NCI-H2081 (cell line): ENCODE measurements at places on chromosomes 12 and 14.

DNA sequence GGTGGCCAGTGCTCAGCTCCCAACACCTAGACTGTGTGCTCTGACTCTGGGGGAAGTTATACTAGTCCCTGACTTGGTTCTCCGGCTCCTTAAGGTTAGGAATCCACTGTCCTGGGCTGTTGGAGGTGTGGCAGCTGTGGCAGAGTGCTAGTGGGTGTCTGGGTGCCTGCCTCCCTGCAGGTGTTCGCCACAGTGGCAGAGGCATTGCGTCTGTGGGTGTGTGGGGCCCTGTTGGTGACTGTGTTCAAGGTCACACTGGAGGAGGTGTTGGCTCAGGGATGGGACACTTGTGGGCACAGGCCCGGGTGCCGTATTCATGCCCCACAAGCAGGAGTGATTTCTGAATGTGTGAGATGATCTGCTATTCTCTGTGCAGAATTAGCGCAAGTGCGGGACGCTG is 467.4 kb downstream of the TMEM121 start:
- DNase-seq: no peak

DNA sequence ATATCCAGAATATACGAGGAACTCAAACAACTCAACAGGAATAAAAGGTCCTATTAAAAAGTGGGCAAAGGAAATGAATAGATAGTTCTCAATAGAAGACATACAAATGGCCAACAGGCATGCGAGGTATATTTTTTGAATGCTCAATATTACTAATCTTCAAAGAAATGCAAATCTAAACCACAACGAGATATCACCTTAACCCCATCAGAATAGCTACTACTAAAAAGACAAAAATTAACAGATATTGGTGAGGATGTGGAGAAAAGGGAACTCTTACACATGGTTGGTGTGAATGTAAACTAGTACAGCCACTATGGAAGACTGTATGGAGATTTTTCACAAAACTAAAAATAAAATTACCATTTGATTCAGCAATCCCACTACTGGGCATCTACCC is 99.2 kb downstream of the TMEM260 start:
- no peak for DNase-seq

GRCh38 chr12:57027011-57027804 is 10.9 kb upstream of the TAC3 start:
- no peak for DNase-seq

GRCh38 chr14:75278422-75279152 is at the start of gene FOS:
TSS of gene FOS (plus strand) at chr14:75278828. CDS start at chr14:75278983, 155 bp downstream.
- peak; percentile 82 for DNase-seq

DNA sequence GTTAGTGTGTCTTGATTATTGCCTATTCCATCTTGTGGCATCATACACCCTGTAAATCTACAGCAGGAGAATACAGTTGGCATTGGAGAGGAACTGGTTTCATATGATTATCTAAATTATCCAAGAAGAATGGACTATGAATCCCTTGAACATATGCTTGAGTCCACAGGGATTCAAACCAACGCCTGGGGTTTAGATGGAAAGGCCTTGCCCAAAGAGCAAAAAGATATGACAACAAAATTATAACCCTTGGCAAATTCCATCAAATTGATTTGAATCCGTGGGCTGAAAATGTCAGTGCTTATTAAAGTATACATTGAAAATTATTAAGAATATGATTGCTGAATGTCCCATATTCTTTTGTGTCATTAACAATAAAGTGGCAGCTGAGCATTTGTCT is 108.2 kb downstream of the PDE3A start:
- DNase-seq: no peak

GRCh38 chr14:96956464-96957239 is 159.5 kb downstream of the VRK1 start:
- no peak for DNase-seq

GRCh38 chr12:45231515-45232145 is 15.7 kb downstream of the ANO6 start:
- peak; percentile 10 for DNase-seq

- DNase-seq: no peak
Observed at GRCh38 chr14:32169191-32169590, 32.7 kb upstream of the RNU6-7 start.

- DNase-seq: no peak
Observed at GRCh38 chr14:35362911-35363374, 41.6 kb downstream of the NFKBIA start.

DNA sequence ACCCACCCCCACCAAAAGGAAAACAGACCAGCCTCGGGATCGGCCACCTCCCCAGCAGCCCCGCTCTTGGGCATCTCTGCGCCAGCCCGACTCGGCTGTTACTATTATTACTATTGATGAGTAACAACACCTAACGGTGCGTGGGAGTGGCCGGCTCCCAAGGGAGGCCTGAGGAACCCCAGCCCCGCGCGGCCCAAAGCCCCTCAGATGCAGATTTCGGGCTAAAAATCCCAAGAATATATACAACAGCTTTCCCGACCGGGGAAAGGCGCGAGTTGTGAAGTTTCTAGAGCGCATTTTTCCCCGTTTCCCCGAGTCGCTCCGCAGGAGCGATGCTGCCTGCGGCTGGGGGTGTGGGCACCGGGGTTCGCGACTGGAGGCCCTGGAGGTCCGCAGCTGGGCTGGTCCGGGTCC is 565 bp downstream of the NT5DC3 start:
- DNase-seq: no peak

DNA sequence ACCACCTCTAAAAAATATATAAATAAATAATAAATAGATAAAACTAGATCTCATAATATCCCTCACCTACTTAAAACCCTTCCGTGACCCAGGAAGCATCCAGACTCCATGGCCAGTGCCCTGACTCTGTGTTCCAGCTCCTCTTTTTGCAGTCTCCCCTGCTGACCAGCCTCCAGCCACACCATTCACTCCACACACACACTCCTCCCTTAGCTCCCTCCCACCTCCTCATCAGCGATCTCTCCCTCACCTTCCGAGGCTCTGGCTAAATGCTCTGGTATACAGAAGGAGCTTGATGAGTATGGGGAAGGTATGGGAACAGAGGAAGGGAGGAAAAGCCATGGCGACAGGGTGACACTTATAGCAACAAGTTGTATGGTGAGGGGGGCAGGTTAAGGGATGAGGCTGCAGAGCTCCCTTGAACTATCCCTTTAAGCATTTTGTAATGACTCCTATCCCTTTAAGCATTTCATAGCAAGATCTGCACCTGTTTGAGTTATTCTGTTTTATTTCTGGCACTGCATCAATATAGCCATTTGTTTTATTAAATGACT is 26.1 kb upstream of the EIF4B start:
- DNase-seq: no peak

DNA sequence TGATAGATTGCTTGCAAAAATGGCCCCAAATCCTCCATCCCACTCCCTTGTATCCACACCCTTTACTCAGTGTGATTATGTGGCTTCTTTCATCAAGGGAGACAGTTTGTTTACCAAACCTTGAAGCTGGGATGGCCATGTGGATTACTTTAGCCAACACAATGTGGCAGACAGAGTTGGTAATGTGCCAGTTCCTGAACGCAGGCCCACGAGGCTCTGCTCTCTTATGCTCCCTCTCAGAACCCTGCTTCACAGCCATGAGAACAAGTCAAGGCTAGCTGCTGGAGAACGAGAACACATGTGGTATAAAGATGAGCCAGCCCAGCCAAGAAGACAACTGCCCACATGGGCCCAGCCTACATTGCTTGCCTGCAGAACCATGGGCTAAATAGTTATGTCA is 162.3 kb downstream of the NDUFA12 start:
- DNase-seq: no peak
